ENCODE measurements at places on chromosomes 4 and X.

DNA sequence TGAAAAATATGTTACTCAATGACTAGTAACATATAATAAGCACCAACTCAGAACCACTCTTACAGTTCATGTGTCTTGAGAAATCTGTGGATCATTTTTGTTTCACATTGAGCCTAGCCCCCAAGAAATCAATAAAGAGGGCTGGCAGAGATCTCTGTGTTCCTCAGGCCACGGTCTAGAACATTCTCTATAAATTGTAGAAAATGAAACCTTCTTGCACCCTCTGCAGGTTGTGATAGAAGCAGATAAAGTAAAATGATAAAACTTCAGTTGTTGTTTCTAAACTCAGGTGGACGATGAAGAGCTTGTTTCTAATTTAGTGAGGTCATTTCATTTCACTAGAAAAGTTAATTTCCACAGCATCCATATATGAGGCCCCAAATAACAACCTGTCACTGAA, 182.7 kb downstream of the KIT start:
- no peak for DNase-seq

GRCh38 chr4:82358847-82359246, 14.9 kb downstream of the HNRNPD start:
- DNase-seq: no peak

GRCh38 chr4:74376888-74377483, 12.0 kb downstream of the EREG start:
- peak; percentile 65 for DNase-seq

DNA sequence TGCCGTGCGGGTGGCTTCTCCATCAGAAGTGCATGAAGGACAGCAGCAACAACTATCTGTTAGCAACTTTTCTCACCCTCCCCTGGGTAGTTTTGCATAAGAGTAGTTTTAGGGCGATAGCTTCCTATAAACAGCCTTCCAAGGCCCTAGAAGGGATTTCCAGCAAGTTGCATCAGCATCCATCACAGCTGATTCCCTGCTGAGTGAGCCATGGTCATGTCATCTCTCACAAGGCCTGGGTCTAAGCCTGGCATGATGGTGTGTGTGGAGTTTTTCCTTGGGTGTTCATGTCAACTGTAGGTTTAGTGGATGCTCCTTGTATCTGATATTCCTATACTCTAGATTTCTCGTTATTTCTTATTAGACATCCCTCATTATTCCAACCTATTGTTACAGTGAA, 2324.7 kb upstream of the AGA start:
- no peak for DNase-seq

- no peak for DNase-seq
These were observed 195.7 kb upstream of the HS3ST1 start for GRCh38 chr4:11624370-11624769.

GRCh38 chr4:38306482-38307071, 346.4 kb downstream of the PTTG2 start:
- no peak for DNase-seq

- peak; percentile 81 for DNase-seq
These were observed 35.9 kb upstream of the GUCY1B1 start for GRCh38 chr4:155722816-155723499.

GRCh38 chr4:181479141-181479540, 764.1 kb upstream of the TENM3 start:
- DNase-seq: no peak

DNA sequence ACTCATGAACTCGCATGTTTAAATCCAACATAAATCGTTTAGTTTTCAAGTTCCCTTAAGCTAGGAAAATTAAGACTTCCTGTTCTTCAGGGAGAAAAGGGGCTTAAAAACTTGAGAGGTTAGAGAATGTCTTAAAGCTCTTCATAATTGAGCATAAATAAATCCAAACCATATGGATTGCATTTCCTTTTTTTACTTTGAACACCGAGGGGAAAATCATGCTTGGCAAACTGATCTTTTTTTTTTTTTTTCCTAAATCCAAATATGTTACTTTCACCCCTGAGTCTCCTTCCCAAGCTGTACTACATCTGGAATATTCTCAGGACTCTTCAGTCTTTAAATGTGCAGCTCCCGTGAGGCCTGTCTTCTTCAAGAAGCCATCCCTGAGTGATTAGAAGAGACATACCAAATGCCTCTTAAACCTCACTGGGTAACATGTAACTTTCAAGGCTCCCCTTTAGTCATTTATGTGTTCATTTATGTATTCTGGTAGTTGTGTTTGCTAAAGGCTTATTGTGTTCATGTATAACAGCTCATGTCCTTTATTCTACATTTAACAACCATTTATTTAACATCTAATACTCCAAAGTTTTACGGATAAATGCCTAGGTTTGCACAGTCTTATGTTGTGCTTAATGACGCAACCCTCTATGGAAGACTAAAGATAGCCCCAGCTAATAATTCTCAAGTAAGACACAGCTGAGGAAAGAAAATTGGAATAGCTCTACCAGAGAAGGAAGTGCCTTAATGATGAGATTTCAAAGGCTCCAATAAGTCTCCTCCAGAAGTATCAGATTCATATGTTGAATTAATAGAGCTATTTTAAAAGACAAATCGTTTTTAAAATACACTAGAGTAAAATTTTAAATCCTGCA, 107.0 kb downstream of the AGTR2 start:
- no peak for DNase-seq

- DNase-seq: no peak
These were observed 21.0 kb downstream of the TENM3 start for GRCh38 chr4:182264139-182264752.

- DNase-seq: no peak
These were observed 71.3 kb downstream of the NBDY start for GRCh38 chrX:56800307-56800706.

DNA sequence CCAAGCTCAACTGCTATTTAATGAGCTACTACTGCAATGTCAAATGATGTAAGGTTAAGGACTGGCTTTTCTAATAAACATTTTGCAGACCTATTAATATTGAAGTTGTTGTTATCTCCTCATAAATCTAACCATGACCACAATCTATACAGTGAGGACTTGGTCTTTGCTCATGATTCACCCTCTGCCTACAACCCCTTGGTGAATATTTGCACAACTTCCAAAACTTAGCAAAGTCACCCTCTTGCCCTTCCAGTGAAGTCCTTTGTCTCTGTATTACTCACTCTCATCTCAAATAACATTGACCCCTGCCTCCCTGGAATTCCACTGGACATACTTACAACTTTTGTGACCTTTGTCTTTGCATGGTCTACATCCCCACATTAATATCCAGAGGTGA, 204.5 kb downstream of the KCNIP4 start:
- no peak for DNase-seq

DNA sequence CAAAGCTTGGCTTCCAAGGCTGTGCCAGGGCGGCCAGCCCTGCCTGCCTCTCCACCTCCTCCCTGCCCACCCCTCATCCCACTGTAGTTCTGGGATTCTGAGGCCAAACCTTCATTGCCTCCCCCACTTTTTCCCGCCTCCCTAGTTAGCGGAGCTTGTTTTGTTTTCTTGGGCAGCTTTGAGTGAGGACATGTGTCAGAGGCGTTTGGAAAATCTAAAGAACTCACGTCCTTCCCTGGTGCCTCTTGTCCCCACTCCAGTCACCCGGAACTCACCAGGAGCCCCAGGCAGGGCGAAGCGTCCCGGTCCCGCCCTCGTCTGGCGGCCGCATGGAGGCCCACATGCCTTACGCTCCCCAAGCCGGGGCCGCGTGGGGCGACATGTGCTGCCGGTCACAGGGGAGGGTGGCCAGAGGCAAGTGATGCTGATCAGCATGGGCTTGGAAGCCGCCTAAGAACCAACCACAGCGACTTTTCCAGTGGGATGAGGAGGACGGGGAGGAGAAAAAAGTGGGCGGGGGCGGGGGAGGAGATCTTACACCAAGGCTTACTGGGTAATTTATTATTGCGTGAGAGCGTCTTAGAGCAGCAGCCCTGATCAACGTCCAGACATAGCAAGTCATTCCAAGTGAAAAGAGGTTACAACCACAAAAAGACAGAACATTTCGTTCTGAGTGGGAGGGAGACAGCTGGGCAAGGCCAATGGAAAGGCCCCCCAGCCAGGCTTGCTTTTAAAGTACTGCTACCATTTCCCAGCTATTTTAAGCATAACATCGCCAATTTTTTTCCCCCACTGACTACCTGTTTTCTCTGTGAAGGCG, 48.5 kb downstream of the PRPS1 start:
- DNase-seq: peak; percentile 86

- no peak for DNase-seq
These were observed 21.7 kb upstream of the GPM6A start for GRCh38 chr4:175833574-175834311.

- DNase-seq: no peak
These were observed 172.8 kb downstream of the ATG4A start for GRCh38 chrX:108264376-108264775.

DNA sequence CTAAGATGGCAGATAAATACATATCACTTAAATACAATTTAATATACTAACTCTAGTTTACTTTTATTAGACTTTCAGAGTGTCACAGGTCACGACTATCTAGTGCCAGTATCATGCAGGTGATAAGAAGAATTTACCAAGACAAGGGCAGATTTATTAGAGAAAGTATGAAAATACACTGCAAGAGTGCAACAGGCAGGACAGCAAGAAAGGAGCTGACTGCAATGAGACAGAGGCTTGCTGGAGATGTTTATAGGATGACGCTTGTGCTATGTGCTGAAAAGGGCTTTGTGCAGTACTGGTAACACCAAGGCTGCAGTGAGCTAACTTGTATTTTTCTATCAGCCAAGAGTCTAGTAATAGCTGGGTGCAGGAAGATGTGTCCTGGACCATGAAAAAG, 96.7 kb upstream of the QRFPR start:
- DNase-seq: no peak

DNA sequence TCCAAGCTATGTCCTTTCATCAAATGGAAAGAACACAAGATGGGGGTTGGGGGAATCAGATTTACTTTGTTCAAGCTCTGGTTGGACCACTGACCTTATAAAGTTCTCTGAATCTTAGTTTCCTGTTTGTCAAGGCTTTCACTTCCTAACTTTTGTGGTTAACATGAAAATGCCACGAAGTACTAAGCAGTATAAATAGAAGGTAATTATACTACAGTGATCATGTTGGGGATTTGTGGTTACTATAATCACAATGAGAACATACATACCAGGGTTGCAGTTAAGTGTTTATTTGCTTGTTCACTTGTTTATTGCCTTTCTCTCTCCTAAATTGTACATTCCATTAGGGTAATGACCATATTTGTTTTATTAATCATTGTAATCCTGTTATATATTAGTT, 53.2 kb downstream of the SPRY1 start:
- DNase-seq: no peak
